Stimulated activated CD4-positive, alpha-beta T cell treated with anti-CD3 and anti-CD28 coated beads, Interleukin-12 subunit alpha, Interleukin-12 subunit beta, amount 100 ng/mL, for 24 hours (primary cell): ENCODE measurements at places on chromosomes 16 and 17.

DNA sequence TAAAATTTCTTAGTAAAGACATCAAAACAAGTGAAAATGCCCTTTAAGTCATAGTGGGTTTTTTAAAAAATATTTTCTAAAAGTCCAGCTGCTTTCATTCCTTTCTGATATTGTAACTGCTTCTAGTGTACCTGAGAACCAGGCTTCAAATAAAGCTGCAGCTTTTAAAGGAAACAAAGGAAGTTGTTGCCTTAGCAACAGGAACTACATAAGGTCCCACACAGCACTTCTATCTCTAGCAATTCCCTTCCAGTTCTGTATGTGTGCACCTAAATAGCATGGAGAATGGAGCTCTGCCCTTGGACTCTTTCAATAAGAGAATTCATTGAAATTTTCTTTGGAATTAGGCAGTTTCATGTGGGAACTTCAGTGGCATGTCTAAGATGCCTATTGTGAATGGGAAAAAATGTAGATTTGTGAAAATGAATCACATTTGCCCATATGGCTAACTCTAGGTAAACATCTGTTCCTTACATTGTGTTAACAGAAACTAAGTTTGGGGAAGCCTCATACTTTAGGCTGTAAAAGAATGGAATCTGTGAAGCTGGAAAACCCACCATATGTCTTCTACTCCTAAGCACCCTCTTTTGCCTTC, 206.4 kb downstream of the KIF2B start:
- no peak for DNase-seq

GRCh38 chr16:30482366-30482765, 9.8 kb downstream of the ITGAL start:
- no peak for DNase-seq

DNA sequence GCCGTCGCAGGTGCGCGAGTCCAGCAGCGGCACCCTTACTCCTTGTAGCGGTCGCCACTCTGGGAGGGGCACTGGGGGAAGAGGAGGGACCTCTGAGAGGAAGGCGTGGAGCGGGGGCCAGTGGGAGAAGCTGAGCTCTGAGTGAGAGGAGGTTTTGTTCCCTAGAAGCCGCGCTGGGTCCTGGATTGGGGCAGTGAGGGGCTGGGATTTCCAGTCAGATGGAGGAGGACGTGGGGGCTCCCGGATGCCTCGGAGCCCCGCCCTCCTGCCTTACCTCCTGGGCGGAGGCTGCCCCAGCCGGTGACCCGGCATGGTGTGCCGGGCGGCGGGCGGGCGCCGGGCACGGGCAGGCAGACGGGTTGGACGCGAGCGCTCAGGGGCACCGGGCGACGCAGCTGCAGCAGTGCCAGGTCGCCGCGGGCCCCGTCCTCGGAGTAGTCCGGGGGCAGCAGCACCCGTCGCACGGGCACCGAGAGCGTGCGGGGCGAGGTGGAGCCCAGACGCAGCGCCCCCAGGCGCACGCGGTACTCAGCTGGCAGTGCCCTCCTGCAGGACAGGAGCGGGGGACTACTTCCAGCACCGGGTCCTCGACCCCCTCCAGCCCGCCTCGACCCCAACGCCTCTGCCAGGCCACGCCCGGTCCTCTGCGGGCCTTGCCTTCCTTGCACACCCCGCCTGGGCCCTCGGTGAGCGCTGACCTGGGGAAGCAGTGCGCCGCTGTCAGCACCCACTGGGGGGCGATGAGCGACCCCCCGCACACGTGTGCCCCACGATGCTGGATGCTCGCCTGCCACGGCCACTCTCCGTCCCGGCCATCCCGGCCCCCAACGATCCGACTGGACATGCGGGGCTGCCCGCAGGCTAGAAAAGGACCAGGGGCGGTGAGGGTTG, 2.0 kb downstream of the PRSS33 start:
- DNase-seq, result peak; percentile 54

DNA sequence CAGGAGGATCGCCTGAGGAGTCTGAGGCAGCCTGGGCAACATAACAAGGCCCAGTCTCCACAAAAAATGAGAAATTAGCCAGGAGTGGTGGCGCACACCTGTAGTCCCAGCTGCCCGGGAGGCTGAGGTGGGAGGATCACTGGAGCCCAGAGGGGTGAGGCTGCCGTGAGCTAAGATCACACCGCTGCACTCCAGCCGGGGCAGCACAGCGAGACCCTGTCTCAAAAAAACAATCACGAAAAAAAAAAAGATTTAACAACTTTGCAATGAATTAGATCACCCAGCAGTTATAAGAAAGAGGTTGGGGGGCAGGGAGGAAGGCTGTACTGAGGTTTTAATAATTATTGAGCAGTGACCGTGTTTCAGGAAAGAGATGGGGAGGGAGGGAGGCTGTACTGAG, 49.4 kb downstream of the RPH3AL start:
- DNase-seq, result no peak

DNA sequence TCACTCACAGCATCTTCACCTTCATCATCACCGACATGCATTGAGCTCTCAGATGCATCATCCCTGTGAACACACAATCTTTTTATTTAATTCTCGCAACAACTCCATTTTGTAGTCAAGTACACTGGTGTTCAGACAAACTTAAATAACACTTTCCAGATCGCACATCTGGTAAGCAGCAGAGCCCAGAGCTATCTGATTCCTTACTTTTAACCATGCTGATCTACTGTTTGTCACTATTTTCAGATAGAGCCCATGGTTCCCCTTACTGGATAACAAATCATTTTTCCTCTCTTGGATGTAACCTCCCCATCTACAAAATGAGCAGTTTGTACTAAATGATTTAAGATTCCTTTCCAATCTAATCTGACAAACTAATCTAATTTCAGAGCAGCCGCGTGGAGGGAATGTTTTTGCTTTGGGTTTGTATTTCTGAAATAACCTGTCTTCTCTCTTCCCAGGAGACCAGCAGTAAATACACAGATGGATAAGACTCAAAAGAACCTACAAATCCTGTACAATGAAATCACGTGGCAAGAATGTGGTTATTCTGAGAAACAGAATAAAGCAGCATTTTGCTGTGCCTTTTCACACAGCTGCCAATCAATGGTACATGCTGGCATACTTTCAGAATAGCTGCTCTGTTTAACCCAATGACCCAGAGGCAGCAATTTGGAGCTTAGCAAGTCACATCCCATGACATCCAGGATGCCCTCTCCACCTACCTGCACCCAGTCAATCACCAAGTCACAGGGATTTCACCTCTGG, 72.9 kb upstream of the CCL2 start:
- no peak for DNase-seq
